ENCODE measurements at places on chromosomes 16 and 17.

DNA sequence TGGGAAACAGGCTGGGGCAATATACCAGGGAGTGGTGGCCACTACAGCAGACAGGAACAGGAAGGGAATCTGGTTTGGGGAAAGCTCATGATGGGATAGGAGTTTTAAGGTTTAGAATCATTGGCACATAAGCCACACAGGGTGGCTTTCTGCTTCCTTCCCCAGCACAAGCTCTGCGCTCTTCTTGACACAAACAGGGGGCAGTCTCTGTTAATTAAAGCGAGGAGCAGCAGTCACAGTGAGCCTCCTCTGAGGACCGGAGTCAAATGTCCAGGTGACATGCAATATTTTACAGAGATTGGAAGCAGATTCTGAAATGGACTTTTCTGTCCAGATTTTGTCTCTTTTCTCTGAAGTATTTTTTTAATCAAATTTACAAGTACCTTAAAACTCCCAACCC is 2.8 kb upstream of the SHISA9 start:
- DNase-seq: no peak

DNA sequence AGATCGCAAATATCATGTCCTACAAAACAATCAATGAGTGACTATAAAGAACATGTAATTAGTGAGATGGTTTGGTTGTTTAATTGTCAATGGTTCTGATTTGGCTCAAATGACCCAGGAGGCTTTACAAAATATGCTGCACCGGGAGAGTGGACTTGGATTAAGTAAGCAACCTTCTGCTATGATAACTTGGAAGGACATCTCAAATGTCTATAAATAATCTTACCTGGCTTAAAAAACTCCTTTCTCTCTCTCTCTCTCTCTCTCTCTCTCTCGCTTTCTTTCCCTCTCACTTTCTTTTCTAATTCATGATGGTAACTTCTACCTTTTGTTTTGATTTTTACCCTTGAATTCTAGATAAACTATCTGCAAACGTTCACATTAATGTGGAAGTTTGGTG is 14.2 kb downstream of the KCNJ2 start:
- DNase-seq: no peak

DNA sequence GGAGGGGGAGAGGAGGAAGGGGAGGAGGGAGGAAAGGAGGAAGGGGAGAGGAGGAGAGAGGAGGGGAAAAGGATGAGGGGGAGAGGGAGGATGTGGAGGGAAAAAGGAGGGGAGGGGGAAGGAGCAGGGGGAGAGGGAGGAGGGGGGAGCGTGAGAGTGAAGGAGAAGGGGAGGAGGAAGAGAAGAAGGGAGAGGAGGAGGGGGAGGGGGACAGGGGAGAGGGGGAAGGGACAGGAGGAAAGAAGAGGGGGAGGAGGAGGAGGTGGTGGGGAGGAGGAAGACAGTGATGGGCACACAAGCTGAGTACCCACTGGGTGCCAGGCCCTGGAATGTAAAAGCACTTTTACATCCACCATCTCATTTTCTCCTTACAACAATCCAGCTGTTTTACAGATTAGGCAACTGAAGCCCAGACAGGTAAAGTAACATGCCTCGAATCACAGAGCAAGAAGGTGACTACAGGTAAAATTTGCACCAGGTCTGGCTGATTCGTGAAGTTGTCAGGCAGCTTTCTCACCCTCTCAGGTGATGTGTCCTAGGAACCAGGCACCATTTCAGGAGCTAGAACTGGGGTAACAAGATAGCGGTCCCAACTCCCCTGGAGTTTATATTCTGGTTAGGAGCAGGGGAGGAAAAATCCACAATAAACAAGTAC is 10.0 kb upstream of the LITAF start:
- no peak for DNase-seq

GRCh38 chr16:57623251-57624043 is 5.0 kb upstream of the ADGRG1 start:
- no peak for DNase-seq

- DNase-seq: no peak
Observed at GRCh38 chr16:66484453-66485213, 57.5 kb downstream of the BEAN1 start.

- DNase-seq: no peak
Observed at GRCh38 chr17:81806461-81807209, 2.7 kb downstream of the GCGR start.

Data from activated CD4-positive, alpha-beta T cell treated with anti-CD3 and anti-CD28 coated beads, Interleukin-2, amount 50 U/mL, for 1 hour (primary cell).